ENCODE measurements at places on chromosomes 4 and X.

- DNase-seq = no peak
These were observed 90.6 kb upstream of the AFAP1 start for GRCh38 chr4:8030121-8030781.

DNA sequence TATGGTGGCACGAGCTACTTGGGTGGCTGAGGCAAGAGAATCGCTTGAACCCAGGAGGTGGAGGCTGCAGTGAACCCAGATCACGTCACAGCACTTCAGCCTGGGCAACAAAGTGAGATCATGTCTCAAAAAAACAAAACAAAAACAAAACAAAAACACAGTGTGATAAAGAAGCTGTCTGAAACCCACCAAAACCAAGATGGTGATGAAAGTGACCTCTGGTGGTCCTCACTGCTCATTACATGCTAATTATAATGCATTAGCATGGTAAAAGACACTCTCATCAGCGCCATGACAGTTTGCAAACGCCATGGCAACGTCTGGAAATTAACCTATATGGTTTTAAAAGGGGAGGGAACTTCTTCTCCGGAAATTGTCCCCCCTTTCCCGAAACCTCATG lies 29.4 kb upstream of the OPHN1 start:
- DNase-seq = no peak

- DNase-seq = no peak
These were observed 165.3 kb downstream of the GPM6A start for GRCh38 chr4:175646802-175647201.

DNA sequence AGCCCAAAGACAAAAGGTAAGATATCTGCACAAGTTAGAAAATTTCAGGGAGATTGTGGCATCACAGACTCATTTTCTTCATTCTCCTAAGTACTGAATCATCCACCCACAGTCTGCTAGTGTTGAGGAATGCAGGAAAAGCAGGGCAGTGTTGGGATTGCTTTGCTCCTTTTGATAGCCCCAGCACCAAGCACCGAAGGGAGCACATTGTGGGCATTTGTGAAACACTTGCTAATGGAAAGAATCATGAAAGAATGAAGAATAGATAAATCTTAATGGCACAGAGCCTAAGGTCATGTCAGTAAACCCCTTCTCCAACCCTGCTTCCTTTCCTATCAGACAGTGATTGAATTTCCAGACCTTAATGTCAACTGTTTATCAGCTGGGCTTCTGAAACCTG lies 103.1 kb upstream of the GPRIN3 start:
- DNase-seq = no peak

- DNase-seq = no peak
These were observed 116.7 kb upstream of the CXCL13 start for GRCh38 chr4:77488882-77489281.

- no peak for DNase-seq
These were observed 174.4 kb upstream of the SPIN4 start for GRCh38 chrX:63525491-63525890.

- no peak for DNase-seq
These were observed 149.6 kb downstream of the COX18 start for GRCh38 chr4:72919937-72920336.

- DNase-seq = no peak
These were observed 5.1 kb downstream of the IL3RA start for GRCh38 chrX:1341545-1342184.

DNA sequence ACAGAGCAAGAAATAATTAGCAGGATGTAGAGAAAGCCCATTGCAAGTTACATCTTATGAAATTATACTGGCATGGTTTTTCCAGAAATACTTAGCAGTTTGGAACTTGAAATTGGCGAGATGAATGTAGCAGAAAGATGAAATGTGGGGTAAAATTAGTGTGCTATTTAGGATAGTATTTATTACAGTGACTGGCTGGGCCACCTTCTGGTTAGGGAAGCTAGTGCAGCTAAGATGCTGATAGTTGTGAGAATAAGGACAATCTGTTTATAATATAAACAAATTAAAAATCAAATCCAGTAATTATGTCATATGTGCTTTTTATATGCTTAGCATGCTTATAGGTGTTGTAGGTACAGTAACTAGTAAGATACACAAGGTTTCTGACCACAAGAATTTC lies 74.8 kb downstream of the IL15 start:
- DNase-seq = no peak

- DNase-seq = no peak
These were observed 78.9 kb upstream of the MTM1 start for GRCh38 chrX:150489359-150490015.

- no peak for DNase-seq
These were observed 34.1 kb downstream of the SMPX start for GRCh38 chrX:21723814-21724213.

- DNase-seq = no peak
These were observed 40.0 kb downstream of the RIPPLY1 start for GRCh38 chrX:106862972-106863688.
